ENCODE measurements at places on chromosomes 4 and X.

DNA sequence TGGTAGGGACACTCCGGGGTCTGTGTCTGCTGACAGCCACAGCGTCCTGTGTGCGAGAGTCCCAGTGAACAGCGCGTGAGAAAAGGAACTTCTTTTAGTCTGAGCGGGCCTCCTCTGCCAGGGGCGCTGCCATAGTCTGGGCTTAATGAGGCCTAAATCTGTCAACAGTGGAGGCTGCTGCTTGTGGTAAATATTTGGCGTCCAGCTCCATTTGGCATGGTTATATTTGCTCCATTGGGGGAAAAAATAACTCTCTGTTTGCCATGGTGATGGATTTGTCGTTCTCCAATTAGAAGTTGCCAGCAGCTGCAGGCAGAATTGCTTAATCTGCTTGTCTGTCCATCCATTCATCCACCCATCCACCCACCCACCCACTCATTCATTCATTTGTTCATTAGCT lies 71.4 kb upstream of the PSAPL1 start:
- peak; percentile 91 for DNase-seq

DNA sequence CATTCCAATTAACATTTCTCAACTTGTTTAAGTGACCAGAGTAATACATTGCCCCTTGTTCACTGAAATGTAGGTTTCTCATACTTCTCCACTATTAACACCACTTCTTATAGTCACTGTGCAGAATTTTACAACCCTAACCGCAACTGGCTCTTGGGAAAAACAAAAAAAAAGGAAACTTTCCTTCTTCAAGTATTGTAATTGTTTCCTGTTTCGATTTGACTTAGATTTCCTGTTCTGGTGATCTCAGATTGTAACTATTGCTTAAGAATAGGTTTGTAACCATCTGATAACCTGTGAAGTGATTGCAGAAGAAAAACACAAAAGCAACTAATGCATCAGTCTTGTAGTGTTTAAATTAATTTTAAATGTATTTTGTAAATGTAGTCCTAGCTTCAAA lies 594.7 kb upstream of the GALNT7 start:
- no peak for DNase-seq

- DNase-seq, result no peak
Measured at GRCh38 chr4:111798840-111799239, 346.4 kb upstream of the FAM241A start.

GRCh38 chrX:95318882-95319281 lies 1365.8 kb upstream of the DIAPH2 start:
- DNase-seq, result no peak

- DNase-seq, result no peak
Measured at GRCh38 chr4:57098415-57098814, 11.8 kb downstream of the IGFBP7 start.

DNA sequence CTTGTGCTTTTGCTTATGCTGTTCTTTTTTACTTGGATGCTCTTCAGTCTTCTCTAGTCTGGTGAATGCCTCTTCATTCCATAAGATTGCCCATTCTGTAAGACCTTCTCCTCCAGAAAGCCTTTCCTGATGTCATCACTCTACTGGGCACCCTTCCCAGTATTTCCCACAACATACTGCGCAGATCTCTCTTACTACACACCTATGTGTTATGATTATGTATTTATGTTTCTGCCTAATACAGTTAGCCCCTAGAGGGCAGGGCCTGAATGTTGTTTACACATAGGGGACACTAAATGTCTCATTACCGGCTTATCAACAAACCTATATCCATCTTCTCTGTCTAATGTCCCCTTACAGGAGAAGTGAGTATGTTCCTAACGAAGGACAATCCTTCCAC lies 21.1 kb downstream of the AIFM1 start:
- DNase-seq, result no peak

DNA sequence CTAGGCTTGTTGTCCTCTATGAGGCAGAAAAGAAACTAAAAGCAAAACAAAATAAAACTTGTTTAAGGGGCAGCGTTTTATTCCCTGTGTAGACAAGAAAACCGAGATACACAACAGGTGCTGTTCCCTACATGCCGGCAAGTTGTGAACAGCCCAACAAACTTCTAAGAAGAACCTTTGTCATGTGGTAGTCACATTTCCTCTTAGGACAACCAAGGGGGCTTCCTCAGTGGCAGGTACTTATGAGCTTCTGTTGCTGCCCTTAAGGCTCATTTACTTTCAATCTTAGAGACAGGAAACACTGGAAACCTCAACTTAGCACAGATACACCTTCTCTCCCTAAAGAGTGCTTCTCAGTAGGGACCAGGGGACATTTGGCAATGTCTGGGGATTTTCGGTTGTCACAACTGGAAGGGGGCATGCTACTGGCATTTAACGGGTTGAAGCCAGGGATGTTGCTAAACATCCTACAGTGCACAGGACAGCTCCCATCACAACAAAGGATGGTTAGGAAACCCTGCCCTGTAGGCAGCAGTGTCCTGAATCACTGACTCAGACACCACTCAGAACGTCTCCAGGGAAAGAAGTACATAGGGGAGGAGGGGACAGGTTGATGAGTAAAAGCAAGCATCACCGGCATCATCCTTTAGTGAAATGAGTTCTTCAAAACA lies 111.0 kb downstream of the ASB9 start:
- DNase-seq, result no peak

DNA sequence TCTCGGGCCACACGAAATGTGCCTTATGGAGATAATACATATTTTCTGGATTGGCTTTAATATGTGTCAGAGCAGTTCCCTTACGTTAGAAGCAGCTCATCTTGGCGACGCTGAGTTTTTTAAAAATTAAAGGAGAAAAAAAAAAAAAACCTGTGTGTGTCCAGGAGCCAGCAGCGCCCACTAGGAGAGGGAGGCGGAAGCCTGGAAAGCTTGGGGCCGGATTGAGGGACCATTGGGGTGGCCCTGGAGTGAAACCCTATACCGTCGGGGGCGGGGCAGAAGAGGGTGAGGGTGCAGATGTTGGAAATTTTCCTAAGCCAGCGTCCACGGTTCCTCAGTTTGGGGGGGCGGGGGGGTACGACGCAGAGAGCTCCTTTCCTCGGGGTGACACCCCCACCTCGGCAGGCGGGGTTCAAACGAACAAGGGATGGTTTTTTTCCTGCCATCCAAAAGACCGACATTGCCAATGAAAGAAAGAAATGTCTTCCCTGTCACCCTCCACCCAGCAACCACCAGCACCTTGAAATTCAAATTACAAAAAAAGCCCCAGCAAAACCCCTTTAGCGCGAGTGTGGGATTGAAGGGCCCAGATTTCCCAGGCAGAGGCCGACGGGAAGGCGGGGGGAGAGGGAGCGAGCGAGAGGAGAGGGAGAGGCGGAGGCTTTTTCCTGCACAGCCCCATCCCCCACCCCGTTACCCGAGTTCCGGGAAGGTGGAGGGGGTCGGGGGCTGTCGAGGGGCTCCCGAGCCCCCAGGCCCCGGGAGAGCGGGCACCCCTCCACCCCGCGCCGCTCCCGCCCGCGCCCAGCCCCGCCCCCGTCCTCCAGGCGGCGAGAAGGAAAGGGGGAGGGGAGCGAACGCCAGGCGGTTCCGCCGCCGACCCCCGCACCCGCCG lies 859 bp downstream of the SMARCA1 start:
- DNase-seq, result peak; percentile 62

DNA sequence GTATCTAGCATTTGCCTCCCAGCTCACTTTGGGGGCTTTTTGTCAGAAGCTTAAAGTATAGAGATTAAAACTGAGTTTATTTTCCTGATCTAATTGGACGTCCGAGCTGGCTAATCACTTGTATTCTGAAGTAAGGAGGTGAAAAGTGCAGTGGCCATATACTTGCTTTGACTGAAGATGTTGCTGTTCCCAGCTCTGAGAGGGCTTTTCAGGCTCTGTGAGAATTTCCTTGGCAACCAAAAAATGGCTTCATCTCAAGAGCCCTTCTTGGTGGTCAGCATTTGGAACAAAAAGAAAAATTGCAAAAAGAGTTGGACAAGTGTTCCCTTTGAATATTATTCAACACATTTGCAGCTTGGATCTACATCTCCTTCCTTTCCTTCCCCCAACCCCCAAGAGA lies 67.0 kb downstream of the SLC4A4 start:
- DNase-seq, result no peak

GRCh38 chrX:106612393-106612763 lies 600 bp downstream of the RADX start:
- peak; percentile 5 for DNase-seq

DNA sequence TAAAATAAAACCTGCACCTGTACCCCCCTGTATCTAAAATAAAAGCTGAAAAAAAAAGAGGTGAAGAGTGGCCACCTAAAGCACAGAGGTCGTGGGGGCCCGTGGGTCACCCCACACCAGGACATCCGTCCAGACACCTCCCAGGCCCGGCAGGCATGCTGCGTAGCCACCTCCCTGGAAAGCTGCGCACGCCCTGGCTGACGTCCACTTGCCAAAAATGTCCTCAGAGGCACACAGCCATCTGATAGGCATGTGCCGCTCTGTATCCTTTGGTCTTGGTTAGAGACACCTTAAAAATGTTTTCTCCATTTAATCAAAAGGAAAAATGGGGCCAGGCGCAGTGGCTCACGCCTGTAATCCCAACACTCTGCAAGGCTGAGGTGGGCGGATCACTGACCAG lies 17.7 kb downstream of the FAM53A start:
- no peak for DNase-seq

GRCh38 chrX:53321230-53321942 lies 40.0 kb upstream of the IQSEC2 start:
- DNase-seq, result peak; percentile 16

DNA sequence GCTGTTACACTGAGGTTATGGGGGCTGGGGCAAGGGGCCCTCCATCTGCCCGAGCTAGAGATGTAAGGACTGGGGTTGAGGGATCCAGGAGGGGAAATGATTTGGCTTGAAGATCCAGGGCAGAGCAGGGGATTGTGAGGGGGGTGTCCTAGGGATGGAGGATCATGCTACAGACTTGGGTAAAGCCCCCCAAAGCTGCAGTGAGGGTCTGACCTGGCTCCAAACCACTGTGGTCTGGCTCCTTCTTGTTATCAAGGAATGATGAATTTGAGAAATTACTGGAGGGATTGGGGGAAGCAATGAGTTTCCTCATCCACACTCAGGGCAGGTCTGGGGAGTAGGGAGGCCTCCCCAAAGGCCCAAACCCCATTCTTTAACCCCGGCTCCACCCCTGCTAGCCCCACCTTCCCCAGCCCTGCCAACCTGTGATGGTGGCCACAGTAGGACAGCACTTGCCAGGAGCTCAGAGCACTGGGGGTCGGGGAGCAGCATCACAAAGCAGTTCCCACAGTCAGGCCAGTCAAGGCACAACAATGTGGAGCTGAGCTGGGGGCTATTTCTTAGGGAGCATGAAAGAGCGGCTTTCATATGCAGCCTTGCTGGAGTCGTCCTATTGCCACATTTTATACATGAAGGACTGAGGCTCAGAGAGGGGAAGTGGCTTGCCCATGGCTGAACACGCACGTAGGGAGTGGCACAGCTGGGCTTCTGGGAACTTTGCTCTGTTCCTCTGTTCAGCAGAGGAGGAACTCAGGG lies 165.5 kb downstream of the EFNB1 start:
- DNase-seq, result no peak

DNA sequence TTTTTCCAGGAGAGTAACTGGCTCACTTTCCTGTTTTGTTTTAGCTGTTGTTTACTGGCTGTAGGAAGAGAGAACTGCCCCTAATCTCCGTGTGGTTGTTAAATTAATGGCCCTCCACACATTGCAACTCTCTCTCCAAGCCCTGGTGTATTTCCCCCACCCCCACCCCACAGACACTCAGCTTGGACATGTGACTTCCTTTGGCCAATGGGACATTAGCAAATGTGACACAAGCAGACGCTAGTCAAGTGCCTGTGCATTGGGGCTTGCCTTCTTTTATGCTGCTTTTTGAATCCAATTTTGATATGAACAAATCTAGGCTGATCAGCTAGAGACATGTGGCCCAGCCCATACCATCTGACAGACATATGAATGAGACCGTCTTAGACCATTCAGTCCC lies 59.6 kb upstream of the TAB3 start:
- no peak for DNase-seq

DNA sequence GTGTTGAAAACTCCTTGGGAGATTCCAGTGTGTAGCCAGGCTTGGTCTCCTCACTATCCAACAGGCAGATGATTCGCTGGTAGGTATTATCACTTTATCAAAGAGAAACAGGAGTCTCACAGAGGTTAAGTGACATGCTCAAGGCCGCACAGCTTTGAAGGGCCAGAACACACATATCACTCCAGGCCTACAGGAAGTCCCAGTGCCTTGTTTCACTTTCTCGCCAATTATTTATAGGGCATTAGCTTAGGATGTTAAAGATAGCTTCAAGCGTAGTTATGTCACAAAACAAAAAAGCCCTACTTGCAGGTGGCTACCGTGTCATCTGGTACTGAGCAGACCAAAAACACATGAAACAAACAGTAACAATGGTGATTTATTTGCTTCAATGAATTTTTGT lies 13.2 kb downstream of the ATP8A1 start:
- DNase-seq, result no peak

DNA sequence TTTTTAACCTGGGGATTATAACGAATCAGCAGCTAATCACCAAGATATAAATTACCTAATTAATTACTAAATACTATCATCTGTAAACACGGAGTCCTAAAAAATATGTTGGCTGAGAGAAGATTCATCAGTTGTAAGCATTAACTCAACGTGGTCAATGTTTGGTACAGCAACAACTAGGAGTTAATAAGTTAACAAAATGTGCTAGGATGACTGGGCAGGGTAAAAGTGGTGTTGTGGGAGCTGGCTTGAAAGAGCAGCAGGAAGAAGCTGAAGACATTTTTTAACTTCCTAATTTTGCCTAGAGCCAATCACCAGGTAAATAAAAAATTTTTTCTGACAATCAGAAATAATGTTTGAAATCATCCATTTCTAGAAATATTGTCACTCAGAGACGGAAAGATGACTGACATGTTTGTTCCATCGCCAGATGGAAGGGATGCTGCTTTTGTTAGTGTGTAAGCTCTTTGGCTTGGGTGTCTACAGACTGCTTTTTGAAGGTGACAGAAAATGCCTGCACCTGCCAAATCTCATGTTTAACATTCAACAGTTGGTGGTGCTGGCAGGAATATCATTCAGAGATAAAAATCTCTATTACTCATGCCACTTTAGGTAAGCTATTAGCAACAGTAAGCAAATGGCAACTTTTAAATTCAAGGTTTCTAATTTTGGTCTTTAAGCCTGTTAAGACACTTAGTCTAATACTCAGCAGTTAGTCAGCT lies 1126.9 kb downstream of the STPG2 start:
- peak; percentile 5 for DNase-seq

GRCh38 chrX:135651647-135652295 lies 61.7 kb upstream of the CT45A1 start:
- DNase-seq, result no peak

- no peak for DNase-seq
Measured at GRCh38 chrX:153672531-153673427, 834 bp downstream of the PNCK start.

- DNase-seq, result peak; percentile 97
Measured at GRCh38 chrX:2928583-2929434, at the start of gene ARSD. Gene ARSD, minus strand, starts transcription at chrX:2929339. Its CDS starts 64 bp downstream, at chrX:2929275.

GRCh38 chr4:120209706-120210105 lies 143.1 kb upstream of the MAD2L1 start:
- DNase-seq, result no peak

DNA sequence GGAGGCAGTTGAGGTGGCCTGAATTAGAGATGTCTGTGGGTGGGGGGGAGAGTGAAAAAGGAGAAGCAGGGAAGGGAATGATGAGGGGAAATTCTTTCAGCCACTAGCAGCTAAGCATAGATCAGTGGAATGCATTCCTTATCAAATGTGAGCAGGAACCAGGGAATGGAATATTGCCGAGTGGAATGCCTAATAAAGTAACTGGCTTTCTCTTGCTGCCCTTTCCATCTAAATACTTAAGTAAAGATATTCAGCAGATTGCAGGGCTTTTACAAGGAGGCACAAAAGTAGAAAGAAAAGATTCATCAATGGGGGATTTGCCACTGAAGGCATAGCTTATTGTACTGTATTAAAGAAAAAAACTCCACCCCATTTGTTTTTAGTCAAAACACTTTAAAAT lies 263.0 kb upstream of the RPS6KA3 start:
- peak; percentile 34 for DNase-seq

Data from astrocyte of the hippocampus (primary cell).